ENCODE measurements at places on chromosomes 4 and X.
A peak's percentile ranks its signal among the peaks of the same experiment; 100 is the strongest.

DNA sequence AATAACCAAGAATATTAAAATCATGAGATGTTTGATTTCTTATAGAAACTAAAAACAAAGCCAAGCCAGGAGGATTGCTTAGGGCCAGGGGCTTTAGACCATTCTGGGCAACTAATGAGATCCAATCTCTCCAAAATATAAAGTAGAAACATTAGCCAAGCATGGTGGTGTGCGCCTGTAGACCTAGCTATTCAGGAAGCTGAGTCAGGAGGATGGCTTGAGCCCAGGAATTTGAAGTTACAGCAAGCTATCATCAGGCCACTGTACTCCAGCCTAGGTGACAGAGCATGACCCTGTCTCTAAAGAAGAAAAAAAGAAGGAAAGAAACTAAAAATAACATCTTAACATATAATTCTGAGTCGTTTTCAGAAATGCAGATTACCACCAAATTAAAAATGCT lies 96.7 kb downstream of the NAF1 start:
- peak; percentile 46 for DNase-seq

GRCh38 chr4:177862541-177863176 lies 420.4 kb upstream of the AGA start:
- DNase-seq, result no peak

GRCh38 chr4:111070390-111070789 lies 447.5 kb upstream of the PITX2 start:
- no peak for DNase-seq

DNA sequence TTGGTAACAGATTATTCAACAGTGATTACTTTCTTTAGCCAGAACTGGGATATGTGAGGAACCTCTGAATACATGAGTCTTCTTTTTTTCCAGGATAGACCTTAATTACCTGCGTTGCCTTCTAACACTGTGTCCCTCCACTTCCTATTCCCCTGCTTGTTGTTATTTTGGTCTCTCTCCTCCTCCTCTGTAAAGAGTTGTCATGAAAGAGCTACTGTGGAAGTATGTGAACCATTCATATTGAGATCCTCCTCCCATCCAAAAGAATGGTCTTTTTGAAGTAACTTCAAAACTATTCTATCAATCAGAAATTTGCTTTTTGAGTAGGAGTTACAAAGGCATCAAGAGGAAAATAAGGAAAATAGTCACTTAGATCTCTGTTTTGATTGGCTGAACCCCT lies 420.0 kb upstream of the TENM3 start:
- DNase-seq, result no peak

GRCh38 chr4:6426571-6427438 lies 45.6 kb downstream of the PPP2R2C start:
- DNase-seq, result no peak

- no peak for DNase-seq
Measured at GRCh38 chrX:129585167-129585566, 45.1 kb downstream of the OCRL start.

- no peak for DNase-seq
Measured at GRCh38 chr4:138494116-138494515, 252.0 kb upstream of the SLC7A11 start.

Data from ELR (cell line).